Stimulated activated CD8-positive, alpha-beta memory T cell treated with anti-CD3 and anti-CD28 coated beads, Interleukin-15, amount 100 ng/mL, for 4 hours (primary cell): ENCODE measurements at places on chromosomes 16 and 17.
A peak's percentile ranks its signal among the peaks of the same experiment; 100 is the strongest.

DNA sequence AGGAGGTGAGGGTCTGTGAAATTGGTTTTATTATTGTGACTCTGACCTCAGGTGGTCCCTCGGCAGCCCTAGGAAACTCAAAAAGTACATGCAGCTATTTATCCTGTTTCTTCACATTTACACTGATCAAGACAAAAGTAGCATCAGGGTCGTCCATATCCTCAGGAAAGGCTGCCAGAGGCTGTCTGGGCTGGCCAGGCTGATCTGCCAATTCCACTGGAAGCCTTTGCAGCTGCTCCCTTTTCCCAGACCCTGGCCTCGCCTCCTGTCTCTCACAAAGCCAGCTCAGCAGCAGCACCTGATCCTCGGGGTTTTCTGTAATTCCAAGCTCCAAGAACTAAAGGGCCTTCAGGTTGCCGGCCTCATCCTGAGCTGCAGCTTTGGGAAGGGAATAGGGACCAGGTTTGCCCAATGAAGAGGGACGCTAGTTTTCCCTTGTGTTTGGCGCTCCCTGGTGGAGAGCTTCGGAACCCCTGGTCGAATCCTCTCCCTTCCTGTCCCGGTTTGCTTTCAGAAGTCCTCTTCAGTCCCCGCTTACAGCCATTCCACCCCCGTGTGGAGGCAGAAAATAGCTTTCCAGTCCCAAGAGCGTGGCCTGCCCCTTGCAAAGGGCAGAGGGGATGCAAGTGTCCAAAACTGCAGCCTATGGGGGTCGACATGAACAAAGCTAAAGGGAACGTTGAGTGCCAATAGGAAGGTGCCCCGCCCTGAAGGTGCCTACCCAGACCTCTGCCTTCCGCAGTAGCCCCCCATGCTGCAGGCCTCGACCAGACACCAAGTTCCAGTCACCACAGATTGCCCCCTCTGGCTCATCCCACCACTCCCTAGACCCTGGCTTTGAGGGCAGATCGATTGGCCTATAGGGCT, 13.4 kb downstream of the MFSD6L start:
- peak; percentile 10 for DNase-seq

DNA sequence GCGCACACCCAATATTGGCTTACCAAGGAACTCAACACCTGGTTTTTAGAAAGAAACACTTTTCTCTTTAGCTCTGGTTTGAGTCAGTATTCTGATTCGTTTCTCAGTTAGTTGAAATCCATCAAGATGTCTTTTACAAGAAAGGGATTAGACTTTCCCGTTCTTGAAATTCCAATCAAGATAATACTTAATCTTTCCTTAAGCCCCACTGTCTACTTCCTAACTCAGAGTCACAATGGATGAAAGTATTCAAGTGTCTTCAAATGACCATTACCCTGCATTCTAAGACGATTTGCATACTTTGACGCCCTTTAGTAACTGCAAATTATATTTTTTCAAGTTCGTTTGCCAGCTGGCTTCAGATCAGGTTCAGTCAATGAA, 189.8 kb downstream of the USP22 start:
- no peak for DNase-seq

- DNase-seq, result no peak
These were observed 61.3 kb upstream of the KIFC3 start for GRCh38 chr16:57863434-57864160.

- no peak for DNase-seq
These were observed 98.6 kb downstream of the OR1D5 start for GRCh38 chr17:2964831-2965230.

- no peak for DNase-seq
These were observed 130.3 kb downstream of the ZNF423 start for GRCh38 chr16:49725651-49726050.

GRCh38 chr17:17947966-17948365, 24.2 kb downstream of the TOM1L2 start:
- DNase-seq, result no peak

GRCh38 chr16:68074850-68075555, 10.2 kb upstream of the NFATC3 start:
- peak; percentile 32 for DNase-seq

DNA sequence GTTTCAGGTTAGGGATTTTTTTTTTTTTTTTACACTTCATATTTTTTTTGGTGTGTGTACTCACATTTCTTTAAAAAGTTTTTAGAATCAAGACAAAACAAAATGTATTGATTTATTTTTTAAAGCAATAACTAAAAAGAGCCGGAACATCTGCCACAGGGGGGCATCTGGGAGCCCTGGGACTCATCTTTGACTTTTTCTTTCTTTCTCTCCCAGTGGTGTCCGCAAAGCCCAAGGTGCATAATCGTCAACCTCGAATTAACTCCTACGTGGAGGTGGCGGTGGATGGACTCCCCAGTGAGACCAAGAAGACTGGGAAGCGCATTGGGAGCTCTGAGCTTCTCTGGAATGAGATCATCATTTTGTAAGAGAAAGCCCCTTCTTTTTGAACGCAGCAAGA, 36.3 kb downstream of the WWP2 start:
- DNase-seq, result no peak

- no peak for DNase-seq
These were observed 10.6 kb upstream of the SCN4A start for GRCh38 chr17:63983320-63983719.

- DNase-seq, result no peak
These were observed 10.5 kb downstream of the GGA2 start for GRCh38 chr16:23499801-23500200.

DNA sequence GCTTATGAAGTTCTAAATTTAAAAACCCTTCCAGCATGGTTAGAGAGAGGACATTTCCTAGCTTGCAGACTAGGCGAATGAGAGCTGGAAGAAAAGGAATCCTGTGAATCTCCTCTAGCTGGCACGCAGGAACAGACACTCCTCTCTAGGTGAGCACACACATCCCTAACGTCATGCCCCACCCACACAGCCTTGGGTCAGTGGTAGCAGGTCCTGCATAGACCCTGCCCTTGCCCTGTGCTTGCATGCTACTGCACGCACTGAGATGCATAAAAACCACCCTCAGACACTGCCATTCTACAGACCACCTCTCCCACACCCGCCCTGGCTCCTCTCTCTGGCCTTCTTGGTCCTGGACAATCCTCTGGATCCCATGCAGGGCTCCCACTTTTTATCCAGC, 23.5 kb downstream of the CES1 start:
- DNase-seq, result no peak

- DNase-seq, result no peak
These were observed 130.9 kb downstream of the RAB11FIP4 start for GRCh38 chr17:31522284-31522931.

DNA sequence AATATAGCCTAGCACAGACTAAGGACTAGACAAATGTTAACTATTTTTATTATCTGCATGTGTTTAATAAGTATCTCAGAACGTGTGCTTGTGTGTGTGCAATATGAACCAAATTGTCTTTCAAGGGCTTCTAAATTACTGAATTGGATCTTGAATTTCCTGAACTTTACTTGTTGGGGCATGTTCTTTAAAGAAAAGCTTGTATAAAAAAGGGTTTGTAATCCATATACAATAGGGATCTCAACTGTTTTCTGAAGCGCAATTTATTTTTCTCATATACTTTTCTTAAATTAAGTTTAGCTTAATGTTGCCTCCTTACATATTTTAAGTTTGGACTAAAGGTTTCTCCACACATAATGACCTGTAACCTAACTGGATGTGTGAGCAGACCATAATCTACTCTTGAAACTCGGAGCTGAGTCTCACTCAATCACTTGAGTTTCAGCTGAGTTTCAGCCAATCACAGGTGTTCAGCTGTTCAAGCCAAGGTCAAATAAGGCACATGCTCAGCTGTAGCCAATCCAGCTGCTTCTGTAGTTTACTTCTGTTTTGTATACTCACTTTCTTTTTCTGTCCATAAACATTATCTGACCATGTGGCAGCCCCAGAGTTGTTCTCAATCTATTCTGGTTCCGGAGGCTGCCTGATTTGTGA, 72.3 kb downstream of the CDK5R1 start:
- no peak for DNase-seq

- no peak for DNase-seq
These were observed 48.2 kb downstream of the EPN2 start for GRCh38 chr17:19285213-19285900.

- DNase-seq, result no peak
These were observed 432.5 kb downstream of the HS3ST3B1 start for GRCh38 chr17:14733376-14733775.

- DNase-seq, result no peak
These were observed 16.0 kb downstream of the SPNS3 start for GRCh38 chr17:4449736-4450135.

- DNase-seq, result no peak
These were observed 7.4 kb downstream of the PRKCB start for GRCh38 chr16:23843143-23843542.

DNA sequence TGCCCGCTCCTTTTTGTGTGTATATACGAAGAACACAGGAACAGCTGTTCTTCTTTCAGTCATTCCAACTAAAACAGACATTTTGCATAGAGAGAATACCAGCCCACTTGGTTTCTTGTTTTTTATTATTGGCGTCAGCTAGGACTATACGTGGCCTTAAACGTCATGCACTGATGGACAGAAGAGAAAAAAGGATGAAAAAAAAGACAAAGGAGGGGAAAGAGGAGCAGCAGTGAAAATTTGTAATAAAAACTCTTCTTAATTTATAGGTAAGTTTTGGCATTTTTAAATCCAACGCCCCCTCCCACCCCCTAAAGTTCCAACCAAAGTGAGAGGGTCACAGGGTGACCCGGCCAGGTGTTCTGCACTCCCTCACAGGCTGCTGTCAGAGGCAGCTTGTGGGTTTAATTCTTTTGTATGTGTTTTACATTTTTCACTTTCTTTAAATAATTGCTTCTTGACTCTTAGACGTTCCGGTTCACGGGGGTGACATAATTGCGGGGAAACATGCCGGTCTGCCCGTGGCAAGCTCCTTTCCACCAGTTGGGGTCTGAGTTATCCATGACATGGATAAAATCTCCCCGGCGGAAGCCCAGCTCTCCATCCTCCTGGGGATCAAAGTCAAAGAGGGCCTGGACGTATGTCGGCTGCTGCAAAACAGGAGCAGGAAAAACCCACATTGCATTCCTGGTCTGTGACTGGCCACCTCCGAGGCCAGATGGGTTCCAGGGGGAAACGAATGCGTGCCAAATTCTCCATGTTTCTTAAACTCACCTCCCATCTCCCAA, 30.9 kb upstream of the SLC25A19 start:
- DNase-seq, result no peak

- peak; percentile 31 for DNase-seq
These were observed at the start of gene TNFSF12 for GRCh38 chr17:7548585-7549400. Gene TNFSF12, plus strand, starts transcription at chr17:7549058. Its CDS starts 96 bp downstream, at chr17:7549154.

DNA sequence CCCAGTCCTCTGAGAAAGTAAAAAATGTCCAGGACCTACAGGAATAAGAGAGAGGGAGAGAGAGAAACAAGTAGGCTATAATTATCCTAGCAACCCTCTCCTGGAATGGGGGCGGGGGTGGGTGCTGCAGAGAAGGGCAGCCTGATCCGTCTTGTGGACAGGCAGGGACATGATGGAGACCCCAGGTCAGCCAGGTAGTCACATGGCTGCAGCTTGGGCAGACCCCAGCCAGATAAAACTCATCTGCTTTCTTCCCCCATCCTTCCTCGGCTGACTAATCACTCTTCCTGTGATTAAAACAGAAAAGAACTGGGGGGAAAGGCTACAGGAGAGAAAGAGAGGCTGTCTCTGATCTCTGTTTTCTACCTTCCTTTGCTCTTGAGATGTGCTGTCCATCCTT, 32.6 kb downstream of the COPZ2 start:
- no peak for DNase-seq

GRCh38 chr17:40433551-40434415, 9.5 kb upstream of the IGFBP4 start:
- DNase-seq, result no peak

- DNase-seq, result no peak
These were observed 248.0 kb upstream of the GSE1 start for GRCh38 chr16:85365120-85365519.

GRCh38 chr17:42679492-42680330, 1.9 kb downstream of the CCR10 start:
- peak; percentile 49 for DNase-seq

- DNase-seq, result no peak
These were observed 25.2 kb downstream of the TK2 start for GRCh38 chr16:66524601-66525164.

DNA sequence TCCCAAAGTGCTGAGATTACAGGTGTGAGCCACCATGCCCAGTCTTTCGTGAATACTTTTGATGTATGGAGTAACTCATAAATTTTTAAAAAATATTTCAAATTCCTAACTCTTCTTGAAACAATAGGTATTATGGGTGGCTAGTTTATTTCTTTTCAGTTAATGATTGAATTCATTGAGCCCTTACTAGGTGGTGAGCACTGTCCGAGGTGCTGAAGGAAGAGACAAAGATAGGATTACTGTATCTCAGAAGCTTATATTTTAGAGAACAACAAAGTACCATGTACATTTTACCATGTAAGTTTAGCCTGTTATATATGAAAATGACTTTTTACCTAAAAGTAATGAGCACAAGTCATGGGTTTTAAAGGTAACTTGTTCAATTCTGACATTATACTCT, 418.3 kb downstream of the NPIPA7 start:
- no peak for DNase-seq

DNA sequence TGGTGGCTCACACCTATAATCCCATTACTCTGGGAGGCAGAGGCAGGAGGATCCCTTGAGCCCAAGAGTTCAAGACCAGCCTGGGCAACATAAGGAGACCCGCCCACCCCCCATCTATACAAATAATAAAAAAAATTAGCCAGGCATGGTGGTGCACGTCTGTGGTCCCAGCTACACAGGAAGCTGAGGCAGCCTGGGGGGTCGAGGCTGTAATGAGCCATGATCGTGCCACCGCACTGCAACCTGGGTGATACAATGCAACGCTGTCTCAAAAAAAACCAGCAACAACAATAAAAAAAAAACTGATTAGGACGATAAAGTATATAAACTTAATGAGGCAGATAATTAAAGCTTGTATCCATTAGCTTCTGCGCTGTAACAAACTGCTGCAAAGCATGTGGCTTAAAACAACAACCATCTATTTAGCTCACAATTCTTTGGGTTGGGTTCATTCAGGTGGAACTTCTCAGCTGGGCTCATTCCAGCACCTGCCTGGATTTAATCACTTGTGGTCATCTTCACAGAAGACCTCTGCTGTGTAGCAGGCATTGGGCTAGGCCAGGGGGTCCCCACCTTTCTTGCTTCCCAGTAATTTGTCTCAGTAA, 45.8 kb downstream of the LCMT1 start:
- no peak for DNase-seq

- no peak for DNase-seq
These were observed 15.4 kb downstream of the TNS4 start for GRCh38 chr17:40485851-40486521.

GRCh38 chr17:72692676-72693075, 399.8 kb downstream of the SLC39A11 start:
- no peak for DNase-seq

- DNase-seq, result no peak
These were observed 1.5 kb downstream of the SNX29 start for GRCh38 chr16:11978080-11978479.

- DNase-seq, result no peak
These were observed 23.0 kb downstream of the C17orf100 start for GRCh38 chr17:6674586-6674985.

- no peak for DNase-seq
These were observed 7.3 kb upstream of the SMIM5 start for GRCh38 chr17:75625813-75626486.
